Hepatocyte (in vitro differentiated cells): ENCODE measurements at places on chromosomes 7 and 10. TPM values are rescaled to one million over a fixed set of nuclear protein-coding genes. Genes with fewer than 3 reads are reported as not detected.

DNA sequence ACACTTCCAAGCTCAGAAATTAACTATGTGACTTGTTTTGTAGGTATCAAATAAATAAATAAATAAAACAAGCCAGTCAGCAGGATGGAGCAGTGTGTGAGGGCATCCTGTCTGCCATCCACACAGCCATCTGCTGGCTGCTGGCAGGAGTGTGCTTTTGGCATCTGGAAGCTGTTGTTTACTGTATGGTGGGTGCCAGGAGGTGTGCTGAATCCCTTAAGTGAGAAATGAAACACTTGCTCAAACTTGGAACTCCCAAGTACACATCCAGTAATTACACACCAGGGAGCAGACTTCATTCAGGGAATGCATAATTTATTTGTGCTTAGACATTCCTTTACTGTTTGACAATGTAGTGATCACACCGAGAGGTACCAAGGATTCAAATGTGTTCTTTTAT, 16.9 kb upstream of the TAX1BP1 start:
- no peak for DNase-seq

GRCh38 chr7:105691082-105691679, 109.9 kb upstream of the EFCAB10 start:
- no peak for DNase-seq

DNA sequence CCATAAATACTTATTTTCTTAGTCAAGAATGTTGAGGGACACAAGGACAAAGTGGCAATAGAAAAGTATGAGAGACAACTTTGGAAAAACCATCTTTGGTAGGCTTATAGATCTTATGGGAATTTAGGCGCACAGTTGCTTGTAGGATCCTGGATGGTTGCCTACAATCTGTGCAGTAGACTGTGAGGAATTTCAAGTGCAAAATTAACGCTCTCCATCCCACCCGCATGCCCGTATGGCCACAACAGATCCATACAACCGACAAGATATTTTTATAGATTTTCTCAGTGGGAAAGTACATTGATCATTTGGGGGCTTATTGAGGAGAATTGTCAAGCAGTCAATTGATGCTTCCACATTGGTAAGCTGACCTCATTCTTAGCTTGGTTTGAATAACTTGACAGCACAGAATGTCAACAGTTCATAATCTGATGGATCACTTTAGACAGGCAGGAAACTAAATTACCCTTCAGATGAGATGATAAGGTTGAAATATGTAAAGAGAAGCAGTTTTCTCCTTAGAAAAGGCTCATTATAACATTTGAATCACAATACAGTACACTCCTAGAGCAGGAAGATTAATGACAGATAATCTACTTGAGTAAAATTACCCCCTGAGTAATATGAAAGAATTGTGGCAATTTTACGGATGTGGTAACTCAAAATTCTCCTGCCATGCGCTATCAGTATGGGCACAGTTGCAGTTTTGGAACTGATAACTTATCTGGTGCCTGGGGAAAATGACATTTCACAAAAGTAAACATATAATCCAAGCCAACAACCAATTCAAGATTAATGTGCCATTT, 479.7 kb downstream of the KIF20B start:
- DNase-seq: no peak

DNA sequence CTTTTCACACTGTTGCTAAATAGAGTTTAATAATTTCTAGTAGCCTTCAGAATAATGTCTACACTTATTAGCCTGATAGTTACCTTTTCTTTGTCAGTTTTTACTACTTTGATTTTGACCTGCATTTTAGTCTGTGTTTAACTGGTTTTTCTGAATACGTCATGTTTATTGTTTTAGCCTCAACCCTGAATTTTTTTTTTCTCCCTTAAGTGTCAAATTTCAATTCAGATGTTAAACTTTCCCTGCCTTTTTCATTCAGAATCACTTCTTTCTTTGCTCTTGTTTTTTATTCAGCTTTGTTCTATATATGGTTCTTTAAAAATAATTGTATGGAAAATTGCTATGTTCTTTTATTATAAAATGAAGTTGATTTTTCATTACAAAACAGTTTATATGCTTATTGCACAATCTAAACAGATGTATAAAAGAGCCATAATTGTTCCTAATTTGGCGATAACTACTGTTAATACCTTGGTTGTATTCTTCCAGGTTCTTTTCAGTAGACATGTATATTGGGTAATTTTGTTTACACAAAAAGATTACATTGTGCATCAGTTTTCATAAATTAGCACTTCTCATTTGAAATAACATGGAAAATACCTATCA, 159.7 kb downstream of the ADK start:
- no peak for DNase-seq

FOXL3 gene
- not detected in 2 replicates for polyA plus RNA-seq
